ENCODE measurements at places on chromosomes 13 and 19. TPM values are rescaled to one million over a fixed set of nuclear protein-coding genes. Genes with fewer than 3 reads are reported as not detected.

Gene SMIM24
- not detected for polyA plus RNA-seq

Gene SLC27A1
- polyA plus RNA-seq: 27.1 TPM

Gene PNMA8A
- polyA plus RNA-seq: not detected

- no peak for DNase-seq
Measured at GRCh38 chr13:52459668-52460067, 4.4 kb downstream of the CKAP2 start.

DNA sequence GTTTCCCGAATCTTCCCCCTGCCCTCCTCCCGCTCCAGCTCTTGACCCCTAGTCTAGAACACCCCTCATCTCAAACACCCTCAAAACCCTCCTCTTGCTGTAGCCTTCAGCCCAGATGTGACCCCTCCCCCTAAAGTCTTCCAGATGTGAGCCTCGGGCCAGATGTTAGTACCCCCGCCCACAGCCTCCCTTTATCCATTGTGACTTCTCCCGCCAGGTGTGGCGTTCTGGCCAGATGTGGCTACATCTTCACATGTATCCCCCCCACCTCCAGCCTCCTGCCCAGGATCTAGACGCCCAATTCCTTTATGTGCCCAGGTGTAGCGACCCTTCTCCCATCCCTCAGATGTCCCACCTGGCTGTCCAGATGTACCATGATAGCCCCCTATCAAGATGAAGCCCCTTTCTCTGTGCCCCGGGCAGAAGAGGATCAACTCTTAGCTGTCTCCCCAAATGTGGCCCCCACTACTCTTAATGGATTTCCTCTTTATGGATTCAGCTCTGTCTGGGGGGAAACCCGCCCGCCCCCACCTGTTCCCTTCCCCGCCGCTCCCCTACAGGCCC is 517 bp upstream of the LTBP4 start:
- DNase-seq: no peak

DNA sequence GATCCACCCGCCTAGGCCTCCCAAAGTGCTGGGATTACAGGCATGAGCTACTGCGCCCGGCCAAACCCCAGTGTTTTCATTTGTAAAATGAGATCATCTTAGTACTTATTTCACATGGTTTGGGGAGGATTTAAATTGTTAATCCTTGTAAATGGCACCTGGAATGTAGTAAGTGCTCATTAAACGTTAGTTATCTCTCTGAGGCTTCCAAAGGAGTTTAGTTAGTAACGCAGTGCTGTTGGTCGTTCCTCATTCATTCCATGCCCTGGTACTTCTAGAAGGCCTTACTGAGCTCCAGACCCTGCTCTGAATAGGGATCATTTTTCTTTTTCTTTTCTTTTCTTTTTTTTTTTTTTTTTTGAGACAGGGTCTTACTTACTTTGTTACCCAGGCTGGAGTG is 5.2 kb downstream of the CPT1C start:
- DNase-seq: no peak

- no peak for DNase-seq
Measured at GRCh38 chr13:33953203-33953602, 135.3 kb downstream of the RFC3 start.

- DNase-seq: no peak
Measured at GRCh38 chr19:4911314-4911713, 2.0 kb downstream of the UHRF1 start.

GRCh38 chr13:82062772-82063171 is 1721.8 kb upstream of the SPRY2 start:
- DNase-seq: no peak

DNA sequence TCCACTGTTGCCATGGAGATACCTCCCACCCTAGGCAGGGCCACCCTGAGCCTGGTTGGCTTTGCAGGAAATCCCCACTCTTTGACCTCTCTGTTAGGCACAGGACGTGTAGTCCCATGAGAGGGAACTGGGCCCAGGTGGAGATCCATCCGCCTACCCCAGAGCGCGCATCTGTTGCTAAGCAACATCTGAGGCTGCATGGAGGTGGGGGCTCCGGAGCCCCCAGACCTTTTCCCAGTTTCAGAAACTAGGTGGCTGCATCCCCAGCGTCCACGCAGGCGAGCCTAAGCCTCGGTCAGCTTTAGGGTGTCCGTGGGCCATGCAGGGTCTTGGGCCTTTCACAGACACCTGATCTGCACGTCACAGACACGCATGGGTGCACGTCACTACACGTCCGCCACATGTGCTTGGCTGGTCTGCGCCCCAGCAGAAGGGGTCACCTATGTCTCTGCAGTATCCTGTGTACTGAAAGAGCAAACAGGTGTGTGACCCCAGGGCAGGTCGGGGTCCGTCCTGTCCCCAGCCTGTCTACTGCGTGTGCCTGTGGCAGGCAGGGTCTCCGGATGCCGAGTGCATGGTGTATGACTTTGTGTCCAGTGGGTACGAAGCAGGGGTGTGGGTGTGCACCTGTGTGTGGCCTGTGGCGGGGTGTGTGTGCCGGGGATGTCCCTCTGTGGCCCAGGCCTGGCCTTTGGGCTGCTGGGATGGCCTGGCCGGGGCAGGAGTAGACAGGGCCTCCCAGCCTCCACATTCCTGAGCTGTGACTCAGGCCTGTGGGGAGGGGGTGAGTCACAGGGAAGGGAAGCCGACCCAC is 4.1 kb upstream of the CIRBP start:
- DNase-seq: peak; percentile 60

DNA sequence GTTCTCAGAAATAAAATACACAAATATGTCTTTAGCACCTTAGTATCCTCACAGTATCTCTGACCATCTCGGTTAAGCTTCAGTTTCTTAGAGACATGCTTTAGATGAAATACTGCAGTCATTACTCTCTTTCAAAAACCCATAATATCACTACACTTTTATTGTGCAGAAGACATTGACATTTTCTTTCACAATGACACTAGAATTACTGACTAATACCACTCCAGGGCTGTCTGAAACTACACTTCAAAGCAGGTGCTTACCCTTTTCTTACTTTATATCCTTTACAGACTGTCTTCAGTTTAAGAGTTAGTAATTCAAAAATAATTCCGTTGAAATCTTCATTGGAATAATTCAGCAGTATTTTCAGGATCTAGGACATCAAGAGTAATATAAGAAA is 42.2 kb upstream of the SLITRK6 start:
- DNase-seq: no peak

DNA sequence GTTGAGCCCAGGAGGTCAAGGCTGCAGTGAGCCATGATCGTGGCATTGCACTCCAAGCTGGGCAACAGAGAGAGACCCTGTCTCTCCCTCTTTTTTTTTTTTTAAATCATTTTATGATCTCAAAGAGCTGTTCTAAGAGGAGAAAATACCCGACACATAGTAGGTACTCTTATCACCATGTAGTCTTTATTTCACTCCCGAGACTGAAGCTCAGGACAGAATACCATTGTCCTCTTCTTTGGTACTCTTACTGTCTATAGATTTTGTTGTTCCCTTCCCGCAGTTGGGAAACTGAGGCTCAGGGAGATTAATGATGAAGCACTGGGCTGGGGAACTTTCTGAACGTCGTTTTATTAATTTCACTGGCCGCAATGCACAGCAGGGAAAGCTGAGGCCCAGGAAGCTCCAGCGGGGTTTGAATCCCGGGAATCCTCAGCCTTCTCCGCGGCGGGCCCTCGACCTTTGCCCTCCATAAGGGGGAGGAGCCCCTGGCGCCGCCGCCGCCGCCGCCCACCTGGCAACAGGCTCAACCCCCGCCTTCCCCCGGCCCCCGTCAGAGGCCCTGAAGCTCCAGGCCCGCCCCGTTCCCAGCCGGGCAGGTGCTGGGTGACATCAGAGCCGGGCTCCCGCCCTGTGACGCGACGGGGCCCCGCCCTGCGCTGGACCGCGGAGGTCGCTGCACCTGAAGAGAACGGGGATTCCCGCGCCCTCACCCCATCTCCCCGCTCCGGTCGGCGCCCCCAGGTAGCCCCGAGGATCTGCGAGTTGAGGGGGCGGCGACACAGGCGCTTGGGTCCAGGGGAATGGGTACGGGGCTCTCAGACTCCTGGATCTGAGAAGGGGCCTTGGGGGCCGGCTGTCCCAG is 1.6 kb downstream of the MYH14 start:
- DNase-seq: no peak

- peak; percentile 69 for DNase-seq
Measured at GRCh38 chr13:78121459-78122348, 203.1 kb upstream of the EDNRB start.

- DNase-seq: peak; percentile 74
Measured at GRCh38 chr19:18939922-18940768, 872 bp downstream of the HOMER3 start.

- no peak for DNase-seq
Measured at GRCh38 chr13:22748866-22749577, 431.8 kb upstream of the SGCG start.

DNA sequence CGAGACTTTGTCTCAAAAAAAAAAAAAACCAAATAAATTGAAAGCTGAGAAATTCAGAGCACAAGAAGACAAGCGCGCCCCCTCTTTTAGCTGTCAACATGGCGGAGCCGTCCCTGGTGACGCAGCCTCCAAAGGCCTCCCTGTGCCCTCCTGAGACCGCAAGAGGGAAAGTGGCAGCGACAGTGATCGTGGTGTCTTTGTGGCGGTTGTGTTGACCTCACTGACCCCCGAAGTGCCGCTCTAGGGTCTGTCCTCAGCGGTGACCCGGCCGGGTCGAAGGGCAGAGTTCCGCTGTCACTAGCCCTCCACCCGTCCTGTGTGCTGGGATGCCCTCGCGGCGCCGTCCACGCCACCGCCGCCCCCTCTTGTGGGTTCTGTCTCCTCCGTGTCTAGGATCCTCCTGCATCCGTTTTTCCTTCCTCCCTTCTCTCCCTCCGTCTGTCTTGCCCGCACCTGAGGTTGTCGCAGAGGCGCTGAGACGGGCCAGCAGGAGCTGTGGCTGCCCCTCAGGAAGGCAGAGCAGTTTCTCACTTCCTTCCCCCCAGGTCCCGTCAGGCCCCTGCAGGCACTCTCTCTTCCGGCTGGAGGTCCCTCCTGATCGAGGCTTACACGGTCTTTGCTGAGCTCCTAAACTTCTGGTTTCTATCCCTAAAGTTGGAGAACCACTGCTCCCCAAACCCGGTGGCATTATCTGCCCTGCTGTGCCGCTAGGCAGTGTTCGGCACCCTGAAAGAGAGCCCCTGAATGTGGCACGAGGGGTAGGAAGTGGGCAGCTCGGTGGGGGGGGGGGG is 7.2 kb downstream of the UHRF1 start:
- DNase-seq: peak; percentile 41

DNA sequence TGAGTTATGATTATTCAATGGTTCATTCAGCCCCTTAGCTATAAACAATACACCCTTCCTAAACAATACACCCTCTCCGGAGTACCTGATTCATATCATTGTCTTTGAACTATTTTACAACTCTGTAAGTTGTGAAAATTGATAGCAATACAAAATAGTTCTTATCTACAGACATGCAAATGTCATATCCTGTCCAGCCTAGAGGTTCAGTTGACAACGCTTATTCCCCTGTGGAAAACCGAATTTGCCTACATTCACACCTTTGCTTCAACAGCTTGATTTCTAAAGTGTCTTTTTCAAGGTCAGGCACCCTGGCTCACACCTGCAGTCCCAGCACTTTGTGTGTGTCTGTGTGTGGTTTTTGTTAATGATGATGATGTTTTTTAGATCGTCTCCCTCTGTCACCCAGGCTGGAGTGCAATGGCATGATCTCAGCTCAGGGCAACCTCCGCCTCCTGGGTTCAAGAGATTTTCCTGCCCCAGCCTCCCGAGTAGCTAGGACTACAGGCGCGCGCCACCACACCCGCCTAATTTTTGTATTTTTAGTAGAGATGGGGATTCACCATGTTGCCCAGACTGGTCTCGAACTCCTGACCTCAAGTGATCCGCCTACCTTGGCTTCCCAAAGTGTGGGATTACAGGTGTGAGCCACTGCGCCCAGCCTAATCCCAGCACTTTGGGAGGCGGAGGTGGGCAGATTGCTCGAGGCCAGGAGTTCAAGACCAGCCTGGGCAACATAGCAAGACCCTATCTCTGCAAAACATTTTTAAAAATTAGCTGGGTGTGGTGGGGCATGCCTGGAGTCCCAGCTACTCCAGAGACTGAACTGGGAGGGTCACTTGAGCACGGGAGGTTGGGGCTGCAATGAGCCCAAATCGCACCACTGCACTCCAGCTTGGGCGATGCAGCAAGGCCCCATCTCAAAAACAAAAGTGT is 9.6 kb downstream of the C19orf53 start:
- no peak for DNase-seq

DNA sequence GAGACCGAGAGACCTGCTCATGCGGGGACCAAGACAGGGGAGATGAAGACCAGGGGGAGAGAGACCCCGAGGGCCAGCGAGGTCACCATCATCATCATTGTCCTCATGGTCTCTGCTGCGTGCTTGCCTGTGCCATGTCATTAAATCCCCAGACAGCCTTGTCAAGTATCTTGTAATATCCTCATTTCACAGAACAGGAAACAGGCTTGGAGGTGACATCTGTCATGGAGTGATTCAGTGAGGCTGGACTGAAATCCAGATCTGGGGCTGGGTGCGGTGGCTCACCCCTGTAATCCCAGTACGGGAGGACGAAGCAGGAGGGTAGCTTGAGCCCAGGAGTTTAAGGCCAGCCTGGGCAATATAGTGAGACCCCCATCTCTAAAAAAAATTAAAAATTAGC is 5.9 kb upstream of the NANOS2 start:
- DNase-seq: no peak

- peak; percentile 69 for DNase-seq
Measured at GRCh38 chr13:95707442-95708390, 30.8 kb downstream of the DNAJC3 start.

- no peak for DNase-seq
Measured at GRCh38 chr13:86020351-86021002, 221.3 kb upstream of the SLITRK6 start.

Measured in CD14-positive monocyte (primary cell).